ENCODE measurements at places on chromosomes 6 and 20. TPM values are rescaled to one million over a fixed set of nuclear protein-coding genes. Genes with fewer than 3 reads are reported as not detected.

Gene ETV7
- 0.10 TPM for polyA plus RNA-seq

Gene UBD
- 0.18 TPM for polyA plus RNA-seq

Gene FHL5
- 1.6 TPM for polyA plus RNA-seq

Gene CHRNA4
- polyA plus RNA-seq = 0.96 TPM

Gene RSPO3
- 20.7 TPM for polyA plus RNA-seq

GRCh38 chr6:87102151-87102621, 7.3 kb upstream of the CGA start:
- DNase-seq = peak; percentile 32

DNA sequence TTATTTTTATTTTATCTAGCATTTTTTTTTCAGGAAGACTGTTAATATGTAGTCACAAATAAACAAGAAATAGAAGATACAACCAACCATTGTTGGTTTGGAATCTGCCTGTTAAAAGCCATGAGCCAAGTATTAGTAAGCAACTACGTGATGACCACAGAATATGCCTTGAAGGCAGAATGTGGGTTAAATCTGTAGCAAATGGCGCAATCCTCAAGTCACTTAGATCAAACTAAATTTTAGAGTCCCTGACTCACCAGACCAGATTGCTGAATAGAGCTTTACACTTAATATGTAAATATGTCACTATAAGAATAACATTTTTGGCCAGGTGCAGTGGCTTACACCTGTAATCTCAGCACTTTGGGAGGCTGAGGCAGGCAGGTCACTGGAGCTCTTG, 800.1 kb upstream of the CITED2 start:
- DNase-seq = no peak

- no peak for DNase-seq
These were observed 145.3 kb downstream of the TFAP2B start for GRCh38 chr6:50963952-50964351.

DNA sequence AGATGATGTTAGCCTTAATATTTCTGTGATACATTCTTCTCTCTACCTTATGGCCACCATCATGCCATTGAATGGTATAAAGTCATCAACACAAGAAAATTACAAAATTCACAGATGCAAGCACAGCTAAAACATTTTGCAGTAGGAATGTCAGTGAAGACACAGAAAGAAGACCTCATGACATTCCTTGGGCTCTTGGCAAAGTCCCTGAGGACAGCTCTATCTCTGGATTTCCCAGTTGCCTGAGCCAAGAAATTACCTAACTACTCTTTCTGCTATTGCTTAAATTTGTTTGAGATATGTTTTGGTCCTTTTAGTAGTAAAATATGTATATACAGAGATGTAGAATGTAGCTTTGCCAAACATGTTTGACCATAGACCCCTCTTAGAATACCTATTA, 201.0 kb upstream of the STXBP5 start:
- DNase-seq = no peak

- DNase-seq = peak; percentile 53
These were observed 38.7 kb downstream of the LAMA4 start for GRCh38 chr6:112215488-112216284.

DNA sequence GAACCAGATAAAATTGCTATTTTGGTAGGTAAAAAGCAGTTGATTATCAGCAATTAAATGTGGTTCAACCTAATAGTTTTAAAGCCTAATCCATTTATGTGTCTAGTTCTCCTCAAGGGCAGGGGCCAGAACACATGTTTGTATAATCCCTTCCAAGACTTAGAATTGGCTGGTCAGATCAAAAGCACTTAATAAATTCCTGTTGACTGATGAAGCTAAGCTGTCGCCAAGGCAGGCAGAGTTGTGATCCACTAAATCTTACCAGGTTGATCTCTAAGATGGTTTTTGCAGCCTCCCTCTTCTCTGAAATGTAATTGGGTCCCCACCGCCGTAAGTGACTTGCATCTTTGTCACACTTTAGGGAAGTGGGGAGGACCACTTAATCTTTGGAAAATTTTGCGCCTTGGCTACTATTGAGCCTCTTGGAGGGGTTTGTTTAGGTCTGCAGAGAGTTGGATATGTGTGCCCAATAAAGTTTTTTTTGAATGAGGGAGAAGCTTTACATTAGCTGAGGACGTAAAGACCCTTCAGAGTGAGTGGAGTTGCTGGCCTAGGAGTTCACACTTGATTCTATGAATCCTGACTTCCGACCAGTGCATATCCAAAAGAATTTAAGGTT, 65.9 kb downstream of the PHF20 start:
- no peak for DNase-seq

DNA sequence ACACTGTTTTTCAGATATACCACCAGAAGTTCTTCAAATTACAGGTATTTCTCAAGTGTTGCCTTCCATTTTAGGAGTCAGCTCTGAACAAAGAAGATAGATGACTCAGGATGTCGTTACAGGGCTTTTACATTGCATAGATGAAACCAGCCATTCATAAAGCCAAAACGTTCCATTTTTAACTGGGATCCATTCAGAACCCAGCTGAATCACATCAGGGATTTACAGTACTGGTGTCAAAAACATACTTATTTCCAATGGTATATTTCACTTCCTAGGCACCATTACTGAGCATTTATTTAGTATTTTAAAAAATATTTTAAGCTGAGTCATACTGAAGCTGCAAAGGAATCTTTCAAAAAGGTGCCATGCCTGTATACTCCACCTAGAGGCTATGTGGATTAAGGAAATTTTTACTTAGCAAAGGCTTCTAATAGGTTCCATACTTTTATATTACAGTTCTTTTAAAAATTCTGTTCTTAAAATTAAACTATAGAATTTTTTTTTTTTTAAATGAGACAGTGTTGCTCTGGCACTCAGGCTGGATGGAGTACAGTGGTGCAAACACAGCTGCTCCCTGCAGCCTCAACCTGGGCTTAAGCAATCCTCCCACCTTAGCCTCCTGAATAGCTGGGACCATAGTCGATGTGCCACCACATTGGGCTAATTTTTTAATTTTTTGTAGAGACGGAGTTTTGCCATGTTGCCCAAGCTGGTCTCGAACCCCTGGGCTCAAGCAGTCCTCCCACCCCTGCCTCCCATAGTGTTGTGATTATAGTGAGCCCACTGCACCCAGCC, 2.6 kb downstream of the ASF1A start:
- no peak for DNase-seq

DNA sequence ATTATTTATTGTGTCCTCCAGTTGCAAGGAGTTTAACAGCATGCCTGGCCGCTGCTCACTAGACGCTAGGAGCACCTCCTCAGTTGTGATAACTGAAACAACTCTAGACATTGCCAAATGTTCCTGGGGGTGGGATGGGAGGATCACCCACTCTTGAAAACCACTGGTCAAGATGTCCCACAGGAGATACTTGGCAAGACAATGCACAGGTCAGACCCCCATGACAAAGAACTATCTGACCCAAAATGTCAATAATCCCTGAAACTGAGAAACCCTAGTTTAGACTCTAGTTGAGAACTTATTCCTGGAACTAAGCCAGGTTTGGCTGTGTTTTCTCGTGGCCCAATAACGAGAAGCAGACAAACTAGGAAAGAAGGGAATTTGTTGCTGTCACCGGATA, 9.5 kb upstream of the FKBPL start:
- no peak for DNase-seq

- DNase-seq = no peak
These were observed 595.7 kb downstream of the TFAP2B start for GRCh38 chr6:51414361-51414760.

- no peak for DNase-seq
These were observed 19.1 kb downstream of the TLDC2 start for GRCh38 chr20:36895036-36895435.

All from muscle of back (tissue), 13 donors.